Stomach (tissue), 19 donors: ENCODE measurements at places on chromosomes 7 and 10. TPM values are rescaled to one million over a fixed set of nuclear protein-coding genes. Genes with fewer than 3 reads are reported as not detected.

The PRSS37 gene
- total RNA-seq: not detected

DNA sequence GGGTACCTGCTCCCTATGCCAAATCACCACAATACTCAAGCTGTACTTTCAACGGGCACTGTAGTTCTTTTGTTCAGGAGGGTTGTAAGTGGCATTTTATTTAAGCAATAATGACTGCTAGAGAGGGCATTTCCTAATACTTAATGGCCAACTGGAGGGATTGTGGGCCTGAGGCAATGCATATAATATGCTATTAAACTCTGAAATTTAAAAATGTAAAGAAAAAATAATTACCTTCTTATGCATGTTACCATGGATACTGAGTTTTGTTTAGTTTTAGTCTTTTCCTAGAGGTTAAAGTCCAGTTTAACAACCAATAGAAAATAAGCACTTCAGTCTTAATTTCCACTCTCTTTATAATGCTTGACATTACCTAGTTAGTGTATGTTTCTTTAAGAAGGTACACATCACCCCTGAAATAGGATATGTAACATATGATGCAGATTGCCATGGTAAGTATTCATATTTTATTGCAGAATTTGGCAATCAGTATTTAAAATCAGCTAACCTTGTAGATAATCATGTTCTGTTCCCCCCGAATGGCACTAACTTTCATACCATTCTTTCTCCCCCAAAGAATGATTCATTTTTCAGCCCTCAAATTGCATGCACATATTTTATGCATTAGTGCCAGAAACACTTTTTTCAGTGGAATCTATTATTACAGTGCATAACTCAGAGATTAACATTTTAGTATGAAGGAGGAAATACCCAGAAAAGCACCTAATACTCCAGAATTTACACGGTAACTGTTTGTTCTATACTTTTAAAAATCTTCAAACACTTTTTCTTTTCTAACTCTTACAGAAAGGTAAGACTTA lies 90.3 kb upstream of the ZNF438 start:
- no peak for DNase-seq

The RNF148 gene
- not detected for total RNA-seq

The COA1 gene
- total RNA-seq: 184 TPM

GRCh38 chr10:44258019-44258418 lies 126.9 kb downstream of the CXCL12 start:
- DNase-seq: no peak

DNA sequence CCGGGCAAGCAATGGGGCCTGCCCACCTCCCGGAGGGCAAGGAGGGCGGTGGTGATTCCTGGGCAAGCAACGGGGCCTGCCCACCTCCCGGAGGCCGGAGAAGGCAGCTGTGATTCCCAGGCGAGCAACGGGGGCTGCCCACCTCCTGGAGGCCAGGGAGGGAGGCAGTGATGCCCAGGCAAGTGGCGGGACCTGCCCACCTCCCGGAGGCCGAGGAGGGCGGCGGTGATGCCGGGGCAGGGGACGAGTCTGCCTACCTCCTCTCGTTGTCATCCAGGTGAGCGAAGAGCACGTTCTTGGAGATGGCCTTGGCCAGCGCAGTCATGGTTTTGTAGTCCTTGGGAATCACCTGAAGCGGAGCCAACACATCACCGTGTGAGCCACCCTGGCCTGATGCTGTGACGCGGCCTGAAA lies 49.5 kb upstream of the DNAAF5 start:
- DNase-seq: no peak

DNA sequence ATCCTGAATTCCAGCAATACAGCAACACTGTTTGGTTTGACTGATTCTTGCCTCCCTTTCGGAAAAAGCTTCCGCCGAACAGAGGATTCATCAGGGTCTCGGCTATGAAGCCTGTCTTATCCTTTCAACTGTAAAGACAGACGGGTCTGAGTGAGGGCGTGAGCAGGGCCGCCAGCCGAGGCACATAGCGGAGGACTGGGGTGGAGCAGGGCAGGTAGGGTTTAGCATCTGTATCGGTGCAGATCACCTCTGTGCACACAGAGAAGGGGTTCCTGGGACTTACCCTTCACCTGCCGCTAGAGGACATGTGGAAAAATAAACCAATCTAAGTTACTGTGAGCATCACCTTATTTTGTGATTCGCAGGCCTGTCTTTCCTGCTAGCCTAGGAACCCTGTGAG lies 656.9 kb upstream of the FOXK1 start:
- DNase-seq: no peak

DNA sequence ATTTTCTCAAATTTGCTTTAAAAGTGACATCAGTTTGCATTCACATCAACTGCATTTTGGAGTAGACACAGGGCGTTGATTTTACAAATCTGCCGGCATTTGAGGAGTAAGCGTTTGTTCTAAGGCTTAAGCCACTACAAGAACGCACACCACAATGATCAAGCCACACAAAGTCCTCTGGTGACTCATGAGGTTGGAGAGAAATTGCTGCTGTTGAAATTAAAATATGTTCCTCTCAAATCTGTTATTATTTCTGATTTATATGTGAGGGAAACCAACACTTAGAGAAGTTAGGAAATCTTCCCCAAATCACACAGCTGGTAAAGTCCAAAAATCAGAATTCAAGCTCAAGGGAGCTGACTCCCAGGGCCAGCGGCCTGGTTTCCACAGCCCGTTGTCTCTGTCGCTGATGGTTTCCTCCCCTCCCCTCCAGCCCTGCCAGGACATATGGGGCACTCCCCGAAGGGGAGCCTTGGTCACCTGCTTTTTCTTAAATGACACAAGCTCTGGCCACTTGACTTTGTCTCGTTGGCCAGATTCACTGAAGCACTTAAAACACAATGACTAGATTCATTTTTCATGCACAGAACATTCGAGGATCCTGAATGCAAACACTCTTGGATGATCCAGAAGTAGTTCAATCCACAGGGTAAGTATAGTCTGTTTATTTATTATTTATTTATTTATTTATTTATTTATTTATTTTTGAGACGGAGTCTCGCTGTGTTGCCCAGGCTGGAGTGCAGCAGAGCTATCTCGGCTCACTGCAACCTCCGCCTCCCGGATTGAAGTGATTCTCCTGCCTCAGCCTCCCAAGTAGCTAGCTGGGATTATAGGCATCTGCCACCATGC lies 29.2 kb upstream of the KLF6 start:
- no peak for DNase-seq

GRCh38 chr10:34524369-34525091 lies 290.6 kb downstream of the PARD3 start:
- no peak for DNase-seq

DNA sequence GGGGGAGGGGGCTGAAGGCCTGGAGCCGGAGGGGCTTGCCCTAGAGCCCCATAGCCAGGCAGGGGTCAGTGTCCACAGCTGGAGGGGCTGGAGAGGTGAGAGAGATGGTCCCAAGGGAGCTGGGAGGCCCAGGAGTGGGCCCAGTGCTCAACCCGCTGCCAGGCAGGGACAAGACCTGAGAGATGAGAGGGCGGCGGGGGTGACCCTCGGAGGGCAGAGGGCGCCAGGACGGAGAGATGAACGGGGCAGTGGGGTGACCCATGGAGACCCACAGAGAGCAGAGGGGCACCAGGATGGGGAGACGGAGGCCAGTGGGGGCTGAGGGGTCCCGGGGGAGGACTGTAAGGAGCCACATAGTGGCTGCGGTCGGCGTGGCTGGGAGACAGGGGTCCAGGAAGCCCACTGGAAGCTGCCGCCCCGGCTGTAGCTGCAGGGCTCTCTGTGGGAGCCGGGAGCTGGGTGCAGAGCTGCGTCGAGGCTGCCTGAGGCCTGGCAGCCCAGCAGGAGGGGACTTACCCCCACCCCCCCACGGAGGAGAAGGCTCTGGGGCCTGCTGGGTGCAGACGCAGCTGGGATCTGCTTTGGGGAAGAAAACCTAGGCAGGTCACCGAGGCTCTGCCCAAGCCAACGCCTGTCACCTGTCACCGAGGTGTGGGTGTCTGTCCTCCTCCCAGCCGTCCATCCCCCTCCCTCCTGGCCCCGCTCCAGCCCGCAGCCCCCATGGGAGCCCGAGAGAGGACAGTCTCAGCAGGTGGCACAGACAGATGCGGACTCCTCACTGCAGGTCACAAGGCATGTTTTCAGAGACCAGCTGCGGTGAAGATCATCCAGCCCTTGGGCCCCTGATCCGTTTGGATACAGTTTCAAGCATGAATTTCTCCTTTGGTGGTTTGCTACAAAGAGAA lies 25.1 kb downstream of the PWWP2B start:
- no peak for DNase-seq

DNA sequence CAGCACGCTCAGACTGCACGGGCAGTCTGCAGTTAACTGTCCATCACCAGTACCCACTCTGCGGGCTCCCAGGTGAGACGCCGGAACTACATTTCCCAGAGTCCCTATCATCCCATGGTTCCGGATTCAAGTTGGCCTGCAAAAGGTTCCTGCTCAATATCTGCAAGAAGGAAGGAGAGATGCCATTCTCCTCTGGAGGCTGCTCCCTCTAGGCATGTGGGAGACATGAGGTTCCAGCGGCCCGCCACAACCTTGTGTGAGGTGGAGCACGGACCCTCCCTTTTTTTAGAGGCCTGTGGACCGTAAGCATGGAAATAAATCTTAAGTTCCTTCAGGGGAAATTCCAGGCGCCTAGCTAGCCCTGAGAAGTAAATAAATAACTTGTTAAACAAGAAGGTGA lies 29.7 kb downstream of the NUP42 start:
- no peak for DNase-seq
